ENCODE measurements at places on chromosomes 4 and X.

GRCh38 chr4:150479657-150480056, 102.3 kb upstream of the MAB21L2 start:
- DNase-seq = no peak

- no peak for DNase-seq
These were observed 40.7 kb downstream of the FAM184B start for GRCh38 chr4:17740702-17741101.

- DNase-seq = no peak
These were observed 82.0 kb upstream of the PSAPL1 start for GRCh38 chr4:7516773-7517144.

- no peak for DNase-seq
These were observed 133.3 kb downstream of the CPZ start for GRCh38 chr4:8725845-8726244.

- no peak for DNase-seq
These were observed 304.9 kb downstream of the GBA3 start for GRCh38 chr4:22997358-22998224.

- no peak for DNase-seq
These were observed 417.9 kb downstream of the GPM6A start for GRCh38 chr4:175394208-175394607.

GRCh38 chr4:7978907-7979651, 39.4 kb upstream of the AFAP1 start:
- no peak for DNase-seq

DNA sequence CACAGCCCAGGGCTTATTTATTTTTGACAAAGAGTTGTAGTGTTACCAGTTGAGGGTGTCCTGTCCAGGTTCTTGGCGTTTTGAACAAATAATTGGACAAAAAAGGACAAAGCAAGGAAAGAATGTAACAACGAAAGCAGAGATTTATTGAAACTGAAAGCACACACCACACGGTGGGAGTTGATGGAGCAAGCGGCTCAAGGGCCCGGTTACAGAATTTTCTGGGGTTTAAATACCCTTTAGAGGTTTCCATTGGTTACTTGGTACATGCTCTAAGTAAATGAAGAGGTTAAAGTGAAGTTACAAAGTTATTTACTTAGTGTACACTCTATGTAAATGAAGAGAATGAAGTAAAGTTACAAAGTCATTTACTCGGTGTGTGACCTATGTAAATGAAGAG, 27.8 kb upstream of the OPHN1 start:
- no peak for DNase-seq

DNA sequence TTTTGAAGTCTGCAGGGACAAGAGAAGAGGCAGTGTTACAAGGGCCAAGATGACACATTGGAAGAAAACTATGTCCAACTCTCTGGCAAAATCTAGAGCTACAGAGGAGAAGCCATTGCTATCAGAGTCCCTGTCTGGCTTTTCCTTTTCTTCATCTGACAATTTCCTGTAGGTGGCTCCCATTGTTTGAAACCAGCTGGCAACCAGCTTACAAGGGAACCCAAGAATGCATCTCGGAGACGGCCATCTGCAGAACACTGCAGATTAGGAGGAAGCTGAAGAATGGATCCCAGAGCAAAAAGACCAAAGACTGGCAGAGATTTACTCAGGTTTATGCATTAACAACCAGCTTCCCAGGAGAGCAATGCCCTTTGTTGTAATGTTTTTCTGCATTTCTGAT, 216.2 kb upstream of the CTSO start:
- peak; percentile 7 for DNase-seq

All from AG08395 (cell line).